ENCODE measurements at places on chromosomes 1 and 21.

- DNase-seq: no peak
These were observed 207.1 kb downstream of the RYR2 start for GRCh38 chr1:237249120-237249519.

DNA sequence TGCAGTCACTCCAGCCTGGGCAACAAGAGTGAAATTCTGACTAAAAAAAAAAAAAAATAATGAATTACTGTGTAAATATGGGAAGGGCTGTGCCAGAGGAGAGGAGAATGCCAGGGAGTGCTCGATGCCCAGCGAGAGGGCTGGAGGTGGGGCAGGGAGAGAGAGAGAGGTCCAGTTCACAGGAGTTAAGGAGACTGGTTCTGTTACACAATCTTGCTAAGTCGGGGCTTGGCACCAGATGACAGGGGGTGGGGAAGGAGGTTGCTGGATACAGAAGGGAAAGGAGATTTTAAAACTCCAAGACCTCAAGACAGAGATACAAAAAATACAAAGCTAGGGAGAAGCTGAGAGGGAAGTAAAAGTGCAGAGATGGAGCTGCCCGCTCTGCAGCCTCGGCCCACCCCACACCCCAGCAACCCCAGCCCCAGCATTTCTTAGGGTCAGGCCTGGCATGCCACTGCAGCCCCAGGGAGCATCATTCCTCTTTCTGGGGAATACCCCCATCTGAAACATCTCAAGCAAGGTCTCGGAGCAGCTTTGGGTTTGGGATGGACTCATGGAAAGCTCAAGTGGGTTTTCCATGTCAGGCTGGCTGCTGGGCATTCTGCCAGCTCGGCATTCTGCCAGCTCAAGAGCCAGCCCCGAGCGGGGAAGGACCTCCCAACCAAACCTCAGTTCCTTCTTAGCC, 991 bp downstream of the SELENBP1 start:
- DNase-seq: no peak

- DNase-seq: no peak
These were observed 19.5 kb downstream of the JAM2 start for GRCh38 chr21:25658427-25659035.

- no peak for DNase-seq
These were observed 24.5 kb upstream of the GLIS1 start for GRCh38 chr1:53763461-53763860.
